ENCODE measurements at places on chromosomes 3 and 15.

DNA sequence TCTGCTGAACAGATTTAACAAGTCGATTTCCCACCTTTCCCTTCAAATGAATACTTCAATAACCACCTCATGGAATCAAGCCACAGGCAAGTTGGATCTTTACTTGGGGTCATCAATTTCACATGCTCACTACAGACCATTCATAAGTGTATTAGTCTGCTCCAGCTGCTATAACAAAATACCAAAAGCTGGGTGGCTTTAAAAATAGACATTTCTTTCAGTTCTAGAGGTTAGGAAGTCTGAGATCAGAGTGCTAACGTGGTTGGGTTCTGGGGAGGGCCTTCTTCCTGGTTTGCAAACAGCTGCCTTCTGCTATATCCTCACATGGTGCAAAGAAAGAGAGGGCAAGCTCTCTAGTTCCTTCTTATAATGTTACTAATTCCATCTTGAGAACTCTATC lies 5.1 kb downstream of the GPR176 start:
- DNase-seq, result no peak

DNA sequence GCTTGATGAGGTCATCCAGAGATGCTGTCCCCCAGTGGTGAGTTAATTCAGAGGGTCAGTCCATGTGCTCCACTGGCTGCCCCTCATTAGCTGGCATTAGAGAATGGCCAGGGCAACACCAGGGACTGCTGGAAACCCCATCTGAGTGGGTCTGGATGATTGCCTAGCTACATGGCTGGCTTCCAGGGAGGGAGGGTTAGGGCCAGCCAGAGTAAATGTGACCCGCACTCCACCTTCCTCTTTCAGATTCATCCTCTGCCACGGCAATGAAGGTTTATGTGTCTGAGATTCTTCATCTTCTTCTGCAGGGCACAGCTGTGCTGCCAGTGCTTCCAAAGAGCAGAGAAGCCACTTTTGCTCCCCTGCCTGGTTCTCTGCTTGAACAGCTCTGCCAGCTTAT lies 391.9 kb downstream of the OCA2 start:
- no peak for DNase-seq

DNA sequence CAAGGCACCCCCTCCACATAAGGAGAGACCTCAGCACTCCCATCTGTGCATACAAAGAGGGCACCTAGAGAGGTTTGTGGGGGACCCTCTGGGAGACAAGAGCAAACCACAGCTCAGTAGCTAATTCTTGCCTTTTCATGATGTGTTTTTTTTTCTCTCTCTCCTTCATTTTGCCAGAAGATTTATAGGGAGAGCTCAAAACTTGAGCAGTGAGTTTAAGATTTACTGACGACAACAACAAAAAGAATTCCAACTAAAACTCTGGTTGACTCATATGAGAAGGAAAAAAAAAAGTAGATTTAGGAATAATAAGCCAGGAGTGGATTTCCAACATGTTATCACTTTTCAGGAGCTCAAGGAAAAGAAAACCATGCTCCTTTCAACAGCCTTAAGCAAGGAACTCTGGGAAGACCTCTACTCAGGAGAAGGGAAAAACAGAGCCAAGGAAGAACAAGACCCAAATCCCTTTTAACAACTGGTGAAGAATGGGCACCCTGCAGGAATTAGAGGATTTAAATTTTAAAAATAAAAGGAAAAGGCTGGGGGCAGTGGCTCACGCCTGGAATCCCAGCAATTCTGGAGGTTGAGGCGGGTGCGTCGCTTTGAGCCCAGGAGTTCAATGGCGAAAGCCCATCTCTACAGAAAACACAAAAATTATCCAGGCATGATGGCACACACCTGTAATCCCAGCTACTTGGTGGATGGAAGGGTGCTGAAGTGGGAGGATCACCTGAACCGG lies 58.2 kb upstream of the RAD18 start:
- no peak for DNase-seq

DNA sequence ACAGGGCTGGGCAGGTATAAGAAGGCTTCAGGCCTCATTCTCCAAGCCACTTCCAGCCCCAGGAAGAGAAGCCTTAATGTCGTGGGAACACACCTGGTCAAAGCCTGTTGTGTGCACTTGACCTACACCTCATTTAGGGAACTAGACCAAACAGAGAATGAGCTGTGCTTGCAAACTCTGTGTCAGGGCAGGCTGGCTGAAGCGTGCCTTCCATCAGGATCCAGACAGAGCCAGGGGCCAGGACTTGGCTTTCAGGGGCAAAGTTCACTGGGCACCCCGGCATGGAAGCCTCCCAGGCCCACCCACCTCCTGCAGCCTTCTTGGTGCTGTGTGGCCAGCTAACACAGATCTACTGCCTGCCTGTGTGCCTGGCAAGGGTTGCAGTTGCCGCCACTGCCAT lies 11.5 kb downstream of the RBPMS2 start:
- no peak for DNase-seq

- DNase-seq, result no peak
Measured at GRCh38 chr3:45547764-45548680, 46.5 kb upstream of the LIMD1 start.

DNA sequence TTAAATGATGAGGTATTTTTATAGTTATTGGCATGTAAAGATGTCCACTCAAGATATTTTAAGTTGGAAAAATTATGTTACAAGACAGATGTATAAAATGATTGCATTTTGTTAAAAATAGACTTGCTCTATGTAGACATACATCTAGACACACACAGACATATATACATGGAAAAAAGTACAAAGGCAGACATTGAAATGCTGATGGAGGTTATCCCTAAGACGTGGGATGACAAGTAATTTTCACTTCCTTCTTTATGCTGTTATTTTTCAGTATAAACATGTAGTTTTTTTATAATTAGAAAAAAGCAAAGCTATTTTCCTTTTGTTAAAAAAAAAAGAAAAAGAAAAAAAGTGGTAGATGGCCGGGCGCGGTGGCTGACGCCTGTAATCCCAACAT lies 7.2 kb downstream of the HOMER2 start:
- DNase-seq, result no peak

DNA sequence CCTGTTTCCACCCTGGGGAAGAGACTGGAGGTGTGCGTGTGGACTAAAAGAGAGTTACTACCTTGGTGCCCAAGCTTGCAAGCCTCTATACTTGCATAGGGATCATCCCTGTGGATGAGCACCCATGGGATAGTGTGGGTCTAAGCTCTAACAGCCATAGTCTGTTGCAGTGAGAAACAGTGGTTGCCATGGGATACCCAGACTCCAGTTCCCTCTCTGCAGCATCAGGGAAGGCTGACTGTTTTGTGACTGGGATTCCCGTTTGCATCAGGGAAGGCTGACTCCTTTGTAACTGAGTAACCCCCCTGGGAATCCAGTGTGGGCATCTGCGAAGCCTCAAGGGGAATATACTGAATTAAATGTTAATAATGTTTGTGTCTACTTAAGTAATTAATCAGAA lies 196.1 kb downstream of the ZNF621 start:
- DNase-seq, result no peak

GRCh38 chr15:56815247-56815646 lies 81.9 kb upstream of the ZNF280D start:
- no peak for DNase-seq

GRCh38 chr15:57548835-57549234 lies 42.9 kb upstream of the MYZAP start:
- DNase-seq, result no peak

GRCh38 chr15:26166429-26166828 lies 303.3 kb upstream of the ATP10A start:
- no peak for DNase-seq

GRCh38 chr3:23837691-23838090 lies 31.9 kb downstream of the UBE2E1 start:
- no peak for DNase-seq

DNA sequence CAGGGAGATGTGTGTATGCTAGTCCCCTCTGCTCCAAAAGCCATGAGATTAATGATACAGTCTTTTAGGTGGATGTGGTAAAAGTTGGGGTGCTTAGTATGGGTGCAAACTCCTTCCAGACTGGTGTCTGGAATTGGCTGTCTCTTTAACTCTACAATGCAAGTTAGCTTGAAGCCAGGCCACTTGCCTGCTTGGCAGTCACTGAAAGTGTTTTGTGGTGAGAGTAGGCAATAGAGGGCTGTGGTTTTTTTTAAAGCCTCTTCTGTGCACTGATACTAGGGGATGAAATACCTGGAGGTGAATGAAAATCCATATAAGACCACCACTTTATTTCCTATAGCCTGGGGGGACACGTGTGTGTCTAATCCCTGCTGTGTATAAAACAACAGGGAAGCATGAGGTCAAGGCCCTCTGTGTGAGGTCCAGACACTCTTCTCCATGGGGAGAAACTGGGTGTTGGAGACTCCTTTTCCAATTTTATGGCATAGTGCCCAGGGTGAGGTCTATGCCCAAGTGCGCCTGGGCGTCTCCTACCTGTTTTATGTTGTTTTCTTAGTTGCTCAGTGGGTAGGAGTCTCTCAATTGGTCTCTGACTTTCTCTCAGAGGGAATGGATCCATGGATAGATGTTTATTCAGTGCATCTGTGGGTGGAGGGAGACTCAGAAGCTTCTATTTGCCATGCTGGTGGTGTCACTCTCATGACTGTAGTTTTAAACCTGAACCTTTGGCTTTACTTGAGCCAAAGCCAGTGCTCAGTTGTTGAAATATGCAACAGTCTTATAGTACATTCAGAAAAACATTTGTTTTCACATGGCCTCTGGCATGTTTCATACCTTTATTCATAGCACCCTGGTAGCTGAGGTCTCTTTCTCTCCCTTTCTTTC lies 327.8 kb upstream of the ATP11B start:
- no peak for DNase-seq

- no peak for DNase-seq
Measured at GRCh38 chr15:53837263-53837662, 77.8 kb upstream of the WDR72 start.

DNA sequence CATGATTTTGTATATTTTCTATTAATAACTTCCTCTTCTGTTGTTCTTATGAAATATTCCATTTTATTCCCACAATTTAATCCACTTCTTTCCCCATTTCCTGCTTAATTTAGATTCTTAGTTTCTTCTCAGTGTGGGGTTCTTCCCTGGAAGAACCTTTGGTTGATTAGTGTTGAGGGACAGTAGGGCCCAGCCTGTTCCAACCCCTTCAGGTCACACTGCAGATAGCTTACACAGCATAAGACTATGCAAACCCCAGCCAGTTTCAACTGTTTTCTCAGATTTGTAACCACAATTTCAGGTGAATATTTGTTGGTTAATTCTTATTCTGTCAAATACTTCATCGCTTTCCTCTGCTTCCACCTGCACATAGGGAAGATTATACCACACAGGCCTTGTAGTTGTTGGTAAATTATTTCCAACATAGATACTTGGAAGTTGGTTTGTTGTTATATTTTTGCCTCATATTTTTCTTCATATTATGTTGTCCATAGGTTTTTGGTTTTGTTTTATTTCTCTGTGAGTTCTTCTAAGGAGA lies 34.7 kb downstream of the AADACL2 start:
- DNase-seq, result no peak

- no peak for DNase-seq
Measured at GRCh38 chr3:46508850-46509591, 11.2 kb downstream of the RTP3 start.

GRCh38 chr3:117892431-117892841 lies 1142.2 kb downstream of the IGSF11 start:
- no peak for DNase-seq

DNA sequence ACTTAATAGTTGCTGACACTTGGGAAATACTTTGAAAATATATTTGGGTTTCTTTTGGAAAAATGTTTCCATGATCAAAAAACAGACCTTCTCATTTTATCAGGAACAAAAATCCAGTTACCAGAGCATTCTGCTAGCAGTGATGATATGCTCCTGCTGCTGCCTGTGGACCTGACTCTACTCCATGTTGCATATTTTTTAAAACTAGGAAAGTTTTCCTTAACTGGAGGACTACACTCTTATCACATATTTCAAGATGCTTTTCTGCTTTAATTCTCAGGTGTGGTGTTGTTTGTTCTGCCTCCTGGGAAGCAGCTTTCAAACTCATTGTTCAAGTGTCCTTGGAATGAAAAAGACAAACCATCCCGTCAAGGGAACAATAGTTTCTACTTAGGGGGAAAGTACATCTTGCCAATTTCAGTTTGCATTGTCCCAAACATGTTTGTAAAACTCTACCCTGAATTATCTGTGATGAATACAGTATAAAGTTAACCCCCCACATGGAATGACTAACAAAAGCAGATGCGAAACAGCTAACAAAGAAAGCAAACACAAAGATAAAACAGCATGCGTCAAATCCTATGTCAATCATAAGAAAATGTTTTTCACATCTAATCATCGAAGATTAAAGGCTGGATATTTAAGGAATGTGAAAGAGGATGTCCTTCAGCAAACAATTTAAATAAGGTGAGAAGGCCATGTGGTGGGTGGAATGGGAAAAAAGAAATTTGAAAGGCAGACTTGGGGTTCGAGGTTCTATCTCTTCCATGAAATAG lies 40.1 kb upstream of the PSMD6 start:
- no peak for DNase-seq

DNA sequence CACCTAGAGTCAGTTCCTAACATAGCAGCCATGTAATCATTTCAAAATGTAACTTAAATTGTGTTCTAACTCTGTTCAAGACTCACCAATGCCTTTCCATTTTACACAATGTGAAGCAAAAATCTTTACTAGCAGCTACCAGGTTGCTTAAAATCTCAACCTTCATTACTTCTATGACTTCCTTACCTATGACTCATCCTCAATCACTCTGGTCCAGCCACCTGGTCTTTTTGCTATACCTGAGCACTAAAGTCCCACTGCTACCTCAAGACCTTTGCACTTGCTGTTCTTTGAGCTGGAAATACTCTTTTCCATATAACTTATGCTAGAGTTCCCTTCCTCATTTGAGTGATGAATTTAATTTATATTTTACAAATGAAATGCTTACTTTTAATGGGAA lies 993.2 kb downstream of the NTRK3 start:
- DNase-seq, result no peak

DNA sequence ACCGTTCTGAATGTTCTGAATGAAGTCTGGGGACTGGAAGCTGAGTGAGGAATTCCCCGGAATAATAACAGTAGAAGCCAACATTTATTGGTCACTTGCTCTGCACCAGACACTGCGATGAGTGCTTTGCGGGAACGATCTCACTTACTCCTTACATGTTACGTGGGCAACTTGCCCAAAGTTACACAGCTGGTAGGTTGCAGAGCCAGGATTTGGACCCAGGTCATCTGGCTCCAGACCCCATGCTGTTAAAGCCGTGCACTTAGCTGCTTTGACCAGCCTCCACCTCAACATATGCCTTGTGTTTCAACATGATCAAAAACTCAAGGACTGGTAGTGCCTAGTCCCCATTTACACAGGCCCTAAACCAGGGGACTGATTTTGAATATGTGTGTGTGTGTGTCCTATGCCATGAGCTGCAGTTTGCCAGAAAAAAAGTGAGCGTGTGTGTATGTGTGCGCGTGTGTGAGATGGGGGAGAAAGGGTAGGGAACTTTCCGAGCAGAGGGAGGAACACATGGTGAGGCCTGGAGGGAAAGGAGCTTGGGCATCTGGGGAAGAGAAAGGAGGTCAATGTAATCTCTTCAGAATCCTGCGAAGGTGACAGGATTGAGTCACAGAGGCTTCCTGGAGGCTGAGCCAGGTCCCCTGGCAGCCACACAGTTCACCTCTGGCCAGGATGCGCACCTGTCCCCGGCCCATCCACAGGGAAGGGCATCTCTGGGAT lies 28.9 kb downstream of the LINGO1 start:
- DNase-seq, result no peak
